ENCODE measurements at places on chromosomes 16 and 17. TPM values are rescaled to one million over a fixed set of nuclear protein-coding genes. Genes with fewer than 3 reads are reported as not detected.

TMEM88 gene
- total RNA-seq: 6.1 TPM

SOCS1 gene
- 152 TPM for total RNA-seq

C1QL1 gene
- total RNA-seq: 0.21 TPM

- H3K27ac ChIP-seq: no peak overlapping the region
- no peaks in the 10 kb centered on the region for H3K4me1 ChIP-seq
- no peaks in the 10 kb centered on the region for H3K36me3 ChIP-seq
- no peak overlapping the region for H3K4me3 ChIP-seq
Measured at GRCh38 chr17:22600644-22601298, 908.4 kb downstream of the KCNJ18 start.

DNA sequence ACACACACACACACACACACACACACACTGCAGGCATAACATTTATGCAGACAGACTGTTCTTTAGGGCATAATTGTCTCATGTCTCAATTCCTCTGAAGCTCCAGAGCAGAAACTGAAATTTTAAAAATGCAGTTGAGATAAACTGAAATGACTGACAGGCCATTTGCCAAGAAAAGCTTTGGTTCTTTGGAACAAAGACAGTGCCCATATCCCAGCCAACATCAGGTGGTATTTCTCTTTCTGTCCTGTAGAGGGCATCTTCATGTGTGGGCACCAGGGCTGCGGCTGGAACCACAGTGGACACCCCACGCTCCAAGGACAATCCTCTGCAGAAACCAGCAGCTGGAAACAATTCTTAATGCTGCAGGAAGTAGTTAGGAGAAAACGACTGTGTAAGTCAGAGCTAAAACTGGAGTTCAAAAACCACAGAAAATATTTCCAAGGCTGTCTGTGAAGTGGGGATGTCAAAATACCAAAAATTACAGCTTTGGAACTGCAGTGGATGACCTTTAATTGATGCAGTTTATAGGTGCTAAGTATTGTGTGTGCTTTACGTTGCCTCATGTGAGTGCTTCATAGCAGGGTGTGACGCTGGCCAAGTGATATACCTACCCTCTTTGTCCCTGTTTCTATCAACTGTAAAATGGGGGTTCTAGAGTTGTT is 10.6 kb upstream of the MEFV start:
- DNase-seq: no peak
- no peak overlapping the region for H3K27ac ChIP-seq
- H3K4me1 ChIP-seq: peaks cover 15% of the 10 kb centered on the region
- H3K36me3 ChIP-seq: peaks cover 49% of the 10 kb centered on the region

DNA sequence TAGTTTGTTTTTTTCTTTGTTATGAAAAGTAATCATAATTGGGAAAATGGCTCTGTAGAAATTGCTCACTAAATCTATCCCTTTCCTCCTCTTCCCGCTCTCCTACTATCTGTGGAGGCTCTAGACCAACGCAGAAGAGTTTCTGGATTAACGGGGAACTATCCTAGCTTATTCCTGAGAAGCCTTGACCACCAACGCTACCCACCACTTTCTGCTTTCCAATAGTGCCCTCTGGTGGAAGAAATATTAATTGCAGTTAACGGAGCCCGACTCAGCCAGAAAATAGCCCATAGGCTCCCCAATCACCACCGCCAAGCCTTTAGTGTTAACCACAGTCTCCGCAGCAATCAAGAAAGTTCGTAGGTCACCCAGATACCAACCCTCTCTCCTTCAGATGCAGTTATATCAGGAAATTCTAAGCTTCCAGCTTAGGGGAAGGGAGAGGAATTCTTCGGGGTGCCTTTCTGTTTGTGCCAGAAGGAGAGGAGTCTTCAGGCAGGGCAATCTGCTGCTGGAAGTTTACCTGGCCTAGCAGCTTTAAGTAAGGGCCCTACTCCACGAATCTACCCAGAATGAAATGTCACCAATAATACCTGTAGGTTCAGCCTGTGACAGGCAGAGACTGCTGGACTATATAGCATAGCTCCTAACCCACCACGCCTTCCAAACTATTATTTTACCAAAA is 23.0 kb upstream of the NSRP1 start:
- H3K4me3 ChIP-seq: no peak overlapping the region
- no peak overlapping the region for H3K27ac ChIP-seq
- H3K36me3 ChIP-seq: no peaks in the 10 kb centered on the region
- peaks cover 49% of the 10 kb centered on the region for H3K27me3 ChIP-seq
- peak; percentile 89 for DNase-seq

PYY gene
- total RNA-seq: not detected

DNA sequence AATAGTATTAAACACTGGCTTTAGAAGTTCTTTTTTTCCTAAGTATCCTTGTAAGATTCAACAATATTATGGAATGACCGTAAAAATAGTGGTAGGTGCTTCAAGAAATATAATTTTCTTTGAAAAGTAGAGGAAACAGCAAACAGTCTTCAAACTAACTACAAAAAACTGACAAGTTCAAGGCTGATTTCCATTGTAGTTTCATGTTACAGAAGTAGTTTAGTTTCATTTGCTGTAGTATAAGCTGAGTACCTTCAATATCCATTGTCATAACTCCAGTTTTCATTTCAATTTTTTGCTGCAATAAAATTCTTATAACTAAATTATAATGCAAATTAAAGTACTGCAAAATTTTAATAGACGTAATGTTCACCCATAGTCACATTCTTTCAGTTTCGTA is 19.3 kb downstream of the PHKB start:
- no peaks in the 10 kb centered on the region for H3K27me3 ChIP-seq
- H3K4me3 ChIP-seq: no peak overlapping the region
- H3K27ac ChIP-seq: no peak overlapping the region
- H3K36me3 ChIP-seq: peaks cover 7% of the 10 kb centered on the region
- H3K4me1 ChIP-seq: peaks cover 10% of the 10 kb centered on the region

ZNF689 gene
- 14.0 TPM for total RNA-seq

KCNAB3 gene
- total RNA-seq: 9.7 TPM

ABI3 gene
- 28.4 TPM for total RNA-seq

- peaks cover 6% of the 10 kb centered on the region for H3K36me3 ChIP-seq
- DNase-seq: no peak
- H3K27me3 ChIP-seq: no peaks in the 10 kb centered on the region
- H3K4me1 ChIP-seq: peaks cover 10% of the 10 kb centered on the region
- H3K27ac ChIP-seq: no peak overlapping the region
- no peak overlapping the region for H3K4me3 ChIP-seq
Measured at GRCh38 chr17:82690786-82691489, 7.6 kb downstream of the RAB40B start.

- H3K27ac ChIP-seq: no peak overlapping the region
- H3K4me3 ChIP-seq: no peak overlapping the region
- H3K4me1 ChIP-seq: peaks cover 5% of the 10 kb centered on the region
- H3K36me3 ChIP-seq: peaks cover 9% of the 10 kb centered on the region
Measured at GRCh38 chr16:81607006-81607405, 162.4 kb downstream of the CMIP start.

- H3K4me1 ChIP-seq: no peaks in the 10 kb centered on the region
- H3K4me3 ChIP-seq: no peak overlapping the region
- H3K27me3 ChIP-seq: peaks cover 14% of the 10 kb centered on the region
- no peak for DNase-seq
Measured at GRCh38 chr17:20218272-20218671, 209.1 kb downstream of the SPECC1 start.

LLGL2 gene
- 6.5 TPM for total RNA-seq

DNA sequence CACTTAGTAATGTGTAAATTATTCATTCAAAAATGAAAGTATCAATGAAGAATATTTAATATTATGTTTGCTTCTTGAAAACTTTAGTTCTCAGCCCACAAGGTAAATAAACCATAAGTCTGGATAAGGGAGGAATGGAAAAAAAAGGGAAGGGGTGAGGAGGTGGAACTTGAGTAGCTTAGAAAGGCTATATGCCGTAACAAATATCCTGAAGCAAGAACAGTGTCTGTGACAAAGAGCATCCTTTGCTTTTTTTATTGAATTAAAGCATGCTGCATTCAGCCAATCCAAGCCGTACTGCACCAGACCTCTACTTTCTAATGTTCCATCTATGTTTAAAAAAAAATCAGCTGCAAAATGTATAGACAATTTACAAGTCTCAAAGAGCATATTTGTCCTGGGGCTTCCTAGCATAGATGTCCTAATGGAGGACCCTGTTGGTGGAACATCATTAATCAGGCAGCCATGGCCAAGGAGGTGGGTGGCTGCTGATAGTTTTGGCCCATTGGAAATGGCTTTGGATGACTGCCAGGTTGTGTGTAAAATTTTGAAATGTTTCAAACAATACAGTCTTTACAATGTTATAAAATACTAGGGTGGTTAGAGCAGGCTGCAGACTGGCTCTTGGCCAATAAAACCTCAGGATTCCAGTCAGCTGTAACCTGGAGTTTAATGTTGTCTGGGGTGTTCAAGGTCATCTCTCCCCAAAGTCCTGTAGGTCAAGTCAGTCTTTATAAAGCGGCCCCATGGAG is 895.8 kb upstream of the SOX9 start:
- no peak overlapping the region for H3K4me3 ChIP-seq
- DNase-seq: no peak
- no peaks in the 10 kb centered on the region for H3K36me3 ChIP-seq
- no peak overlapping the region for H3K27ac ChIP-seq
- no peaks in the 10 kb centered on the region for H3K4me1 ChIP-seq
- H3K27me3 ChIP-seq: no peaks in the 10 kb centered on the region

DNA sequence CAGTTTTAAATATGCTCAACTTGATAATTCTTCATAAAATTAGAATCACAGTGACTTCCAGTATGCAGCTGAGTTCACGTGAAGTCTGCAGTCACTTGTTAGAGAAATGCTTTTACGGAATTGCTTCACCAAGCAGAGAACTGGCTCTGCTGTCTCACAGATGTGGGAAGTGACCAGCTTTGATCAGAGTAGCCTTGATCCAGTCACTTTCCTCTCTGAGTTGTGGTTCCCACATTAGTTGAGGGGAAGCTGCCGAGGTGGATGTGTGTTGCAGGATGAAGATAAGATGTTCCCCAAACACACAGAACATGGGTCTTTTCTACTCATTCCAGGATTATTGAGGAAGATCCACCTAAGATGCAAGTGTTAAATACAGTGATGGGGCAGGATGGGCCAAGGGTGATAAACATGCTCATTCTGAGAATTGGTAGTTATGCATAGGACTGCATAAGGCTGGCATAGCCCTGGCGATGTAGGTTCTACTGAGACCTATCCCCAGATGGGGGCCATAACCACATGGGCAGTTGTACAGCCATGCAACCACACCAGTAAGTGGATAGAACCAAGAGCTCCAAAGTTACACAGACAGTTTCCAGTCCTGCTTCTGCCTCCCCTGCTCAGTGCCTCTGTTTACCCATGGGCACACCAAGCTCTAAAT is 168.9 kb upstream of the MAF start:
- H3K27me3 ChIP-seq: peaks cover 24% of the 10 kb centered on the region
- peak; percentile 62 for DNase-seq
- no peak overlapping the region for H3K27ac ChIP-seq

KIF2B gene
- total RNA-seq: not detected

HOXB4 gene
- total RNA-seq: 3.6 TPM

DNA sequence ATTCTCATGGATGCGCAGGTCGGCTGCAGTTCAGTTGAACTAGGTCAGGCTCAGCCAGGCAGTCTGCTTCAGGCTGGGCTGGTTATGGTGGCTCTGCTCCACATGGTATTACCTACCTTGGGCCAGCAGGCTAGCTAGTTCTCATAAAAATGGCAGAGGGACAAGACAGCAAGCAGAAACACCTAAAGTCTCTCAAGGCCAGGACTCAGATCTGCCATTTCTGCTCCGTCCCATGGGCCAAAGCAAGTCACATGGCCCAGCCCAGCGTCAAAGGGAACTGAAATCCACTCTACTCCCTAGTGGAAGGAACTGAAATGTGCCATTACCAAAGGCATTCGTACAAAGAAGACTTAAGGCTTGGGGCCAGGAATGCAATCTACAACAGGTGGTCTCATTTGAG is 160.0 kb downstream of the TMEM132E start:
- H3K27ac ChIP-seq: no peak overlapping the region
- no peaks in the 10 kb centered on the region for H3K4me1 ChIP-seq
- peaks cover 16% of the 10 kb centered on the region for H3K27me3 ChIP-seq

GRCh38 chr16:85354686-85355514 is 242.6 kb upstream of the CIBAR2 start:
- H3K4me1 ChIP-seq: no peaks in the 10 kb centered on the region
- H3K36me3 ChIP-seq: no peaks in the 10 kb centered on the region
- DNase-seq: no peak
- no peaks in the 10 kb centered on the region for H3K27me3 ChIP-seq
- H3K27ac ChIP-seq: no peak overlapping the region

DNA sequence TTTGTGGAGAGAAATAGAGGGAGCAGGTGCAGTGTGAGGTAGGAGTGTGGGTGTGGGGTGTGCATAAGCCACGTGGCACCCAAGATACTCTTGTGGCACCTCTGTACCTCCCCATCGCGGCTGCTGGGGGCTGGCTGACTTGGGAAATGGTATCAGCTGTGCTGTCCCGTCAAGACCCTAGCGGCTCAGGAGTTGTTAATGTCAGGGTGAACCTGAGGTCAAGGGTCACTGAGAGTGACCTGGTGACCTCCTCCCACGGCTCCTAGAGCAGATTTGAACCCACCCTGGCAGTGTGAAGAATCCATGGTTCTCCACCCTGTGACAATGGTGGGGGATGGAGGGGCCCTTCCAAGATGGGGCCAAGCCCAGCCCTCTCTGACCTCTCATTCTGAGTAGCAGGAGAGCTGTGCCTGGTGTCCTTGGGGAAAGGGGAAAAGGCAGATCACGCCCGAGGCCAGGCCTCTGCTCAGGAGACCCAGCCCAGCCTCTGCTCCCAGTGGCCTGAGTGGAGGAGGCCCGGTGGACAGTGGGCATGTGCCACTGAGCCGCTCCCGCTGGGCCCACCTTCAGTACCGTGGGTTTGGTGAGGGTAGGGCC is 3.0 kb upstream of the WFIKKN2 start:
- H3K36me3 ChIP-seq: no peaks in the 10 kb centered on the region
- H3K27ac ChIP-seq: no peak overlapping the region
- no peak overlapping the region for H3K4me3 ChIP-seq
- H3K27me3 ChIP-seq: peaks cover 6% of the 10 kb centered on the region
- no peak for DNase-seq

GRCh38 chr17:7930841-7931631 is 710 bp downstream of the TRAPPC1 start:
- H3K4me3 ChIP-seq: peak overlapping the region; percentile 98
- DNase-seq: no peak
- no peaks in the 10 kb centered on the region for H3K27me3 ChIP-seq
- H3K4me1 ChIP-seq: peaks cover 37% of the 10 kb centered on the region

STH gene
- total RNA-seq: not detected

Data from activated CD4-positive, alpha-beta T cell treated with anti-CD3 and anti-CD28 coated beads, Interleukin-2, amount 10 ng/mL, durations not matched to agents 24 days and 14 days (primary cell).